D341Med (cell line): ENCODE measurements at places on chromosomes 3 and 15.

DNA sequence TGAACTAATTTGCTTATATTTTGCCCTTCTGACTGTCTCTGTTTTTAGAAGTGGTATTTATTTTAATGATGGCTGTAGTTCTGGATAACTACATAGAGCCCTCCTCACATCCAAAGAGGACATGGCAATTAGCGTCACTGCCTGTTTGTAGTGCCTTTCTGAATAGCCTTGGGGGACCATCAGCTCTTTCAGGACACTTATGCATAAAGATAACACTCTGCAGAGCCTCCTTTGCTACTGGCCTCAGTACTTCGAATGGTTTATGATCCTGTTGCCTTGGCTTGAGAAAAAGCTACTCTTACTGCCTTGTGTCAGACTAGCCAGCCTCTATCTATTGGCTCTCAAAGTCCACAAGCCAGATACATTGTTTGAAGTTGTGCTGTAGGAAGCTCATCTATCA lies 105.4 kb upstream of the SPRED1 start:
- DNase-seq = no peak

DNA sequence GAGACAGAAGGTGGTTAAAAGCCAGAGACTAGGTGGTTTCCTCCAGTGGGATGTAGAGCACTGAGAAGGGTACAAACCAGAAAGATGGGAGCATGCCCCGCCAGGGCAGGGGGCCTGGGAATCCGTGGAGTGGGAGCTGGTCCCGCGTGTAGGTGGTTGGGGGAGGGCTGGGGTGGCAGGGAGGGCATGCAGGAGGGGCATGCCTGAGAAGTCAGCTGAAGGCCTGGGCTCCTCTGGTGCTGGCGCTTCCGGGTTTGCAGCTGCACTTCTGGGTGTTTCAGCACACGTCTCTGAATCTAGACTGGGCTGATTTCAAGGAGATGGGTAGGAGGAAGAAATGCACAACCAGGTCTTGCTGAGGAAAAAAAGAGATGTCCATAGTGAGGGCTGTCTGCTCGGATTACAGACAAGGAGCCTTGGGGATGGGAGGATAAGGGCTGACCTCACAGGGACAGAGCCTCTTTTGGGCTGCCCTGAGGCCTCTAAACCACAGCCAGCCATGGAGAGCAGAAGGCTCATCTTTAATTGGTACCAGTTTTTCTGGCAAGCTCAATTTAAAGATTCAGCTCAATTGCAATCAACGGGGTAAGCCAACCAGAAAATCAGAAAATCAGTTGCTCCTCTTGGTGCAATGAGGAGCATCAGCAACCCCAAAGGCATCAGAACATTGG lies 151.9 kb downstream of the FAM43A start:
- DNase-seq = no peak

- DNase-seq = no peak
Measured at GRCh38 chr15:38600236-38600635, 35.6 kb upstream of the RASGRP1 start.

GRCh38 chr15:66078929-66079275 lies 174.6 kb downstream of the MEGF11 start:
- DNase-seq = no peak

DNA sequence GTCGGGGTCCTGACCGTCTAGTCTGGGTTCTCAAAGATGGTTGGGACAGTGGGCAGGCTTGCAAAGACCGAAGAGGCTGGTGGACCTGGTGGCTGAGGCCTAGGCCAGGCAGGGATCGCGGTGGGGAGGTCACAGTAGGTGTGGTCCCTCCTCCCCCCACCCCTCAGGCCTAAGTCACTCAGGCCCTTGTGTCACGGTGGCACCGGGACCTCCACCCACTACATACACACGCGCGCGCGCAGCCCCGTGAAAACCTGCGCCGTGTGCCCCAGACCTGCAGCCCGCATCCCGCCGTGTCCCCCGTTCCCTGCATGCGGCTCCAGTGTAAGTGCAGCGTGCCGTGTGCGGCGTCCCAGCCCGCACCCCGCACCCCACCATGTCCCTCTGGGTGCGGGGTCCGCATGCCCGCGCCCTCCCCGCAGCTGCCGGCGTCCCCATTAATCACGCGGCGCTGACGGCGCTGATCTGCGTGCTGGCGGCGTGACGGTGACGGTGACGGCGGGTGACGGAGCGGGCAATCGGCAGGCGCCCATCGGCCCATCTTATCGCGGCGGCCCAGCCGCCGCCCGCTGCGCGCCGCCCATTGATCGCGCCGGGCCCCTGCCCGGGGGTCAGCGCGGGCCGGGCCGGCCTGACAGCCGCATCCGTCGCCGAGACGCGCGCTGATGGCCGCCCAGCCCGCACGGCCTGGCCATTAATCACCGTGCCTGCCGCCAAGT lies 24.4 kb downstream of the SEC61A1 start:
- DNase-seq = no peak
